Stromal cell of bone marrow (primary cell): ENCODE measurements at places on chromosomes 16 and 17.

DNA sequence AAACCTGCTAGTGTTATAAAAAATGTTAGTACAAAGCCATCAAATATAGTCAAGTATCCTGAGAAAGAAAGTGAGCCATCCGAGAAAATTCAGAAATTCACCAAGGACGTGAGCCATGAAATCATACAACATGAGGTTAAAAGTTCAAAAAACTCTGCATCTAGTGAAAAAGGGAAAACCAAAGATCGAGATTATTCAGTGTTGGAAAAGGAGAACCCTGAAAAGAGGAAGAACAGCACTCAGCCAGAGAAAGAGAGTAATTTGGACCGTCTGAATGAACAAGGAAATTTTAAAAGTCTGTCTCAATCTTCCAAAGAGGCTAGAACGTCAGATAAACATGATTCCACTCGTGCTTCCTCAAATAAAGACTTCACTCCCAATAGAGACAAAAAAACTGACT lies 31.7 kb downstream of the RBBP6 start:
- no peak for DNase-seq

DNA sequence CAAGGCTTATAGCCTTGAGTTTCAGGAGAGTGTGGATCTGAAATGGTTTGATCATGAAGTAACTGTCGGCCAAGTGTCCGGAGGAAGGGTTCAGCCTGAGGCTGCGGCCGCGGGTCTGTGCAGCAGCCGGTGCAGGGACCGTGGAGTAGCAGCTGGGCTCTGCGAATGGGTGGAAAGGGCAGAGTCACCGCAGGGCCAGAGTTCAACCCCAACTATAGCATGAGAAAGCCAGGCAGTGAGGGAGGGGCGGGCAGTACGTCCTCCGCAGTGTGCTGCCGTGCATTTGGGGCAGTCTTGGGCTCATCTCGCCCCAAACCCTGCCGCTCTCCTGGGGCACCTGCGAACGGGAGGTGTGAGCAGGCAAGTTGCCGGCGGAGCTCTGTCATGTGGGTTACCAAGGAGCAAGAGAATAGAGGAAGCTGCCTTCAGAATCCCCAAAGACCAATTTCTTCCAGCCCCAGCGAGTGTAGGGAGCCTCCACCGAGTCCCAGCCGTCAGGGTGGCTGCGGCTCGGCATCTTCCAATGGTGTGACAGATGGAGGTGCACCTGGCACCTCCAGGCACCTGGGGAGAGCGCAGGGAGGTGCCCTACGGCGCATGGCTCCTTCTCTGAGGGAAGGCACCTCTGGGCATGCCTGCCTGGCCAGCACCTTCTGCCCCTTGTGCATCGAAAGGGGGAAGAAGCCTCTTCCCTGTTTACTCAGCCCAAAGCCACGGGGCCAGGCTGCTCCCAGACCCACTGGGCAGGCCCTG lies 87.3 kb downstream of the RPA1 start:
- no peak for DNase-seq

- peak; percentile 82 for DNase-seq
Measured at GRCh38 chr17:58219007-58219788, at the start of gene MKS1. Gene MKS1 (minus strand): TSS chr17:58219255. CDS start chr17:58219230, 25 bp downstream.

- no peak for DNase-seq
Measured at GRCh38 chr16:28062847-28063521, 530 bp downstream of the GSG1L start.

- DNase-seq, result no peak
Measured at GRCh38 chr17:65441053-65441605, 120.3 kb downstream of the AXIN2 start.

- no peak for DNase-seq
Measured at GRCh38 chr17:57152967-57153528, 68.0 kb downstream of the AKAP1 start.

DNA sequence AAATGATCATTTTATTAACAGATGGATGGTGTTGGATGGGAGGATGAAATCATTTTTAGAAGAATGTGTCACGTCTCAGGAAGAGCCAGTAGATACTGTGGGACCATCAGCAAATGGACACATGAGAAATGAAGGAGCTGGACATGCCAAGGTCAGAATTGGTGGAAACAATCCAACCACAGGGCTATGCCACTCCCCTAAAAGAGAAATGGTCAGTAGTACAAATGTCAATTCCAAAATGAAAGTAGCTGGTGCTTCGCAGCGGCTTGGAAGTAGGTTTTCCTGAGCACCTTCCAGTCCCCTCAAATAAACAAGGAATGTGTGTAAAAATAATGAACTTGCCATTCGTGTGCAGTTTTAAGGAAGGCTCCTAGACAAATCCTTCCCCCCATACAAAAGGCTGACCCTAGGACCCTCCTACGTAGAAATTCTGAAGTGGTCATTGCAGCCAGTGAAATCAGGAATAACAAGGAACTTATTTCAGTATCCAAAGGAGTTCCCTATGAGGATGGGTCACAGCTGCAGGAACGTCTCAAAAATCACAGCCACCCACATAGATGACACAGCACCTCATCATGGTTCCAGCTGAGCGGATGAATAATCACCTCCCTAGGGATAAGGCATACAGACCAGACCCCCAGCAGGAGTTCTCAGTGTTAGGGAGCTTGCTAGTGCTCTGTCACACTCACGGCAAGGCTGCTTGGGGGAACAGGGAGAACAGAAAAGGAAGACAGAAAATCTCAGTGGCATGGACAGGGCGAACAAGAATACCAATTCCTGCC lies 239.2 kb downstream of the HS3ST3A1 start:
- DNase-seq, result no peak

GRCh38 chr16:19138601-19139000 lies 24.8 kb downstream of the ITPRIPL2 start:
- DNase-seq, result no peak

DNA sequence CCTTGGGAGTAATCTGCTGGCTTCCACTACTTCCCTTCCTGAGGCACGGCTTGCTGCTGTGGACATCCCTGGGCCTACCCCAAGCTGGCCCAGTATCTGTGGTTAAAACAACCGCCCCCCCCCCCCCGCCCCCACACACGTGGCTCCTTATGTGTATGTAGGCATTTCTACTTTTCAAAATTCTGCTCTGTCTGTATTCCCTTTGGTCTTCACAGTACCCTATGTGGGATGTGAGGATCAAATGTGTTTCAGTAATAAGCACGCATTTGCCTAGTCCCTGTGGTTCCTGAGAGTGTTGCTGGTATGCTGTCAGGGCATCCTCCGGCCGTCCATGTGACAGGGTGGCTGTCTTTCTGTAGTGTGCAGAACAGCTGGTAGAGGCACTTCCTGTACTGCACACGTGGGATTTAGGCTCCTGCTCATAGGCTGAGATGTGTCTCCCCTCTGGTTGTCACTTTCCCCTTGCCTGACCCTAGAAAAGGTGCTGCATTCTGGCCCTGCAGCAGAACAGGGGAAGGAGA lies 2.2 kb downstream of the NT5M start:
- no peak for DNase-seq

DNA sequence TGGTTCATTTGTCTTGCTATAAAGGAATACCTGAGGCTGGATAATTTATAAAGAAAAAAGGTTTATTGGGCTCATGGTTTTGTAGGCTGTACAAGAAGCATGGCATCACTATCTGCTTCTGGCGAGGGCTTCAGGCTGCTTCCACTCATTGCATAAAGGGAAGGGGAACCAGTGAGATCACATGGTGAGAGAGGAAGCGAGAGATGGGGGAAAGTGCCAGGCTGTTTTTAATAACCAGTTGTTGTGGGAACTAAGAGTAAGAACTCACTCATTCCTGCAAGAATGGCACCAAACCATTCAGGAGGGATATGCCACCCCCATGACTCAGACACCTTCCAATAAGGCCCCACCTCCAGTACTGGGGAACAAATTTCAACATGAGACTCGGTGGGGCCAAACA lies 24.3 kb downstream of the SPECC1 start:
- DNase-seq, result no peak

GRCh38 chr16:69535123-69536050 lies 30.4 kb upstream of the NFAT5 start:
- peak; percentile 34 for DNase-seq

- no peak for DNase-seq
Measured at GRCh38 chr17:13531721-13532120, 70.0 kb downstream of the HS3ST3A1 start.

GRCh38 chr17:9729735-9730420 lies 61.5 kb downstream of the DHRS7C start:
- DNase-seq, result no peak

GRCh38 chr16:4184038-4184702 lies 57.7 kb downstream of the SRL start:
- DNase-seq, result no peak

GRCh38 chr17:69427486-69428197 lies 13.1 kb downstream of the MAP2K6 start:
- DNase-seq, result no peak

GRCh38 chr16:31440516-31441184 lies 1.9 kb downstream of the ZNF843 start:
- DNase-seq, result no peak

DNA sequence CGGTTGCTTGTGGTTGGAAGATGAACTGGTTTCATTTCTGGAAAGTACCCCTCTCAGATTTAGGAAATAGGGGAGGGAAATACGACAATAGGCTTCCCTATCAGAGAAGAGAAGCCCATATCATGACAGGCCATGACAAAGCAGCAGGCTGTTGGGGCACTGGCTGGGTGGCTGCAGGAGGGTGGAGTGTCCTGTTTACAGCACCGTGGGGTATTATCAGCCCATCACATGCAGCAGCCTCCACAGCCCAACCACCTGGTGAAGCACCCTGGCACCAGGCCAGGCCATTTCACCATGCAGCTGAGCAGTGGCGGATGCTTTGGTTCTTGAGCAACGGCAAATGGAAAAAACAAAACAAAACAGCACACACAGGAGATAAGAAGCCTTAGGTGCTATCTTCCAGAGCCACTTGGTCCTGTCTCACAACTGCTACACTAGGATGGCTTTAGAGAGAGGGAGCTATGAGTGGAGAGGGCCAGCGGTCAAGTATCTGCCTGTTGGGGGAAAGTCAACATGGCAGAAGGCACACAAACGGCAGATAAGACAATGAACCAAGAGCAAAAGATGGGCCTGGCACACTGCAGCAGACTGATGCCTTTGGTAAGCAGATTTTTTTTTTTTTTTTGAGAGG lies 24.2 kb downstream of the FAM117A start:
- DNase-seq, result no peak

DNA sequence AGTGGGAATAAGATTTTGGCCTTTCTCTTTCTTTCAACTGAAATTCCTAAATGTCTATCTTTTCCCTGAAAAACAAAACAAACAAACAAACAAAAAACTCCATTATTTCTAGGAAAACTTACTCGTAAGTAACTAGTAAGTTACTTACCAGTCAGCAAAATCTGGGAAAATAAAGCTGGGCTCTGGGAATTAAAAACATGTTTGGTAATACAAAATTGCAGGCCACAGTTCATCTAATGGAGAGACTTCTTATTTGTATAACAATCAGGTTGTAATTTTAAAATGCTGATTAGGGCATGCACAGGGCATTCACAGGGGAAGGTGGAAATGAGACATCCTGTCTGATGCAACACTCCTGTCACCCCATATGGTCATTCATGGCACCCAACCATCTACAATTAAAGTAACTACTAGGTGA lies 3.8 kb upstream of the WIPI1 start:
- no peak for DNase-seq

- DNase-seq, result no peak
Measured at GRCh38 chr17:76382803-76383545, 1.4 kb upstream of the SPHK1 start.

DNA sequence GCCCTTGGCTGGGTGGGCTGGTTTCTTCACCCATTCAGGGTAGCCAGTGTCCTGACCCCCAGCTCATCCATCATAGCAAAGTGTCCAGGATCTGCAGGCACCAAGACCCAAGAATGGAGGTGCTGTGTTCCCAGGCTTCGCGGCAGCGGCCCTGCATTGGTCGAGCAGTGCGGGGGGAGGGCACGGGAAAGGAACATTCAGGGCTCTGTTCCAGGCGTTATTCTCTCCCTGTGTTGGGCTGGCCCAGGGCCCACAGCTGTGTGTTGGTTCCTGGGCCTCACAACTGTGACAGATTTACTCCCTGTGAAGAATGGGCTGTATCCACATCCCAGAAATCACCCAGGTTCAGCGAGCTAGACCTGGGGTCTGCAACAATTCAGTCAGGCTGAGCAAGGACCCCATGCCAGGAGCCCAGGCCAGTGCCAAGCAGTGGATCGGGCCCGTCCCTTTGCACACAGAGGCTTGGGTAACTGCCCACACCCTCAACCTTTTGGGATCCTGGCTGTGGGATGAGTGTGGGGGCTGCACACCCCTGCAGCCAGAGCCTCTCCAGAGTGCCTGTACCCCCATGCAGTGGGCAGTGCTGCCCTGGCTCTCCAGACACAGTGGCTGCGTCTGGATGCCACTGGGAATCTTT lies 10.0 kb downstream of the GPT2 start:
- no peak for DNase-seq

DNA sequence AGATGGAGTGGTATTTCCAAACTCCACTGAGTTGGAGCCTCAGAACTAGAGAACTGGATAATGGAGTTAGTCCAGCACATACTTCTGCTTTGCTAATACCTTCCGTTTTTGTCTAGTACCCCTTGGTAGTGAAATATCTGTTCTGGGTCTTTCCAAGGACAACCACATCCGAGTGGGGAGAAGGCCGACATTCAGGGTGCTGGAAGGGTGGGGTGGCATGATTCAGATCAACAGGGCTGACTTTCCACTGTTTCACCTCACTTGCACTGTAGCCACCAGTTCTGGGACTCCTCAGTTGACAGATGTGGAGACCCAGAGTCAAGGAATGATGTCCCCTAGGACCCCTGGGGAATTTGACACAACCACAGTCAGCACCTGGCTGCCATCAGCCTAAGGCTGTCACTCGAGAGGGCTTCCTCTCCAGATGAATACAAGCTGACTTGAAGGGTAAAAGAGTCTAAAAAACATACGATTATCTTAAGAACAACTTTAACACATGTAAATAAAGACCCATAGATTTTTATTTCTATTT lies 84.8 kb upstream of the HNF1B start:
- DNase-seq, result no peak

GRCh38 chr16:7351610-7352510 lies 19.2 kb downstream of the RBFOX1 start:
- DNase-seq, result no peak

- no peak for DNase-seq
Measured at GRCh38 chr16:28261942-28262341, 30.4 kb upstream of the SBK1 start.

DNA sequence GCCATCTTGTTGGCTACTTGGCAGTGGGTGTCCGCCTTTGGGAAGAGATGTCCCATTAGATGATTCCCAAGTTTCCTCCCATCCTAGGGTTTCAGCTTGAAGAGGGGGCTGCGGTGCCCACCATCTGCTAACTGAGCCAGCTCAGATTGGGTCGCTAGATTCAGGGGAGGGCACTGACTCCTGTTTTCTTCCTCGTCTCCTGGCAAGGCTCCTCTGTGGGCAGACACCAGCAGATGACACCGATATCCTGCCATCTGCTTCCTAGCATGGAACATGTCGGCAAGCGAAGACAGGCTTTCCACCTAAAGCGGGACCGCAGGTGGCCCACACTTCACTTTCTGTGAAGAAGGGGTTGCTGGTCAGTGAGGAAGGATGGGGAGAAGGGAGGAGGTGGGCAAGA lies 27.3 kb downstream of the C17orf75 start:
- DNase-seq, result no peak

GRCh38 chr16:70805380-70805779 lies 4.4 kb upstream of the VAC14 start:
- no peak for DNase-seq

GRCh38 chr17:47162013-47162622 lies 27.0 kb downstream of the CDC27 start:
- no peak for DNase-seq
